Right renal pelvis (tissue), 4 donors: ENCODE measurements at places on chromosomes 5 and 9.

GRCh38 chr9:114413861-114414301, 26.1 kb upstream of the AKNA start:
- DNase-seq, result no peak

DNA sequence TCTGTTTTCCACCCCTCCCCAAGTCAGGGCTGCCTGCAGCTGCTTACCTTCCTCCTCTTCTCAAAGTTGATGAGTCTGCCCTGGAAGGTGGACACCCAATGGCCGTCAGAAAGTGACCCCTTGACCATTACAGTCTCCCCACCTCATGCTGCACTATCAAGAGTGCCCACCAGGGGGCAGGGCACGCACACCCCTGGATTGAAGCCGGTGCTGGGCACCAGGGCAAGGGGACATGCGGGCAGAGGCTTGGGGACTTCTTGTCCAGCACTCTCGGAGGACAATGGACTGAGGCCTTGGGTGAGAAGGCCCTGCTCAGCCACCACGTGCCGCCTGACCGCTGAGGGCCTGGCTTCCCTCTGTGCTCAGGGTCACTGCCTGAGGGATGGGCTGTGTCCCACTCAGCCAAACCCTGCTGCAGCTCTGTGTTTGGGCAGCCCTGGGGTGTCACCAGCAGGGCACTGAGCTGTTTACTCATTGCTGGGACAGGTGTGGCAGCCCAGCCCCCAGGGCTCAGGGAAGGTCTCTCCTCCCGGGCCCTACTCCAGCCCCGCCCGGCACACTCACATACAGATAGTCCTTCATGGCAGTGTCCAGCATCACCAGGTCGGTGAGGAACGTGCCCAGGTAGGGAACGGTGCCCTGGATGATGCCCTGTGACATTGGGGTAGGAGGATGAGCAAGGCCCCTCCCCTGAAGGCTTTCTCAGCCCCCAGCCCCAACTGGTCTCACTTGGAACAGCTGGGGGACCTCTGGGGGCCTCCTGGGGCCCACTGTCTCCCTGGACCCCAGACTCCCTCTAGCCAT, 17.7 kb downstream of the RALGDS start:
- DNase-seq, result no peak

- no peak for DNase-seq
Measured at GRCh38 chr5:168960497-168960896, 340.4 kb downstream of the SLIT3 start.

GRCh38 chr9:80242022-80242421, 670.3 kb downstream of the TLE4 start:
- no peak for DNase-seq

- DNase-seq, result no peak
Measured at GRCh38 chr5:134046801-134047686, 42.3 kb upstream of the VDAC1 start.
